ENCODE measurements at places on chromosomes 13 and 19. TPM values are rescaled to one million over a fixed set of nuclear protein-coding genes. Genes with fewer than 3 reads are reported as not detected.

The SLC46A3 gene
- 7.4 TPM for total RNA-seq

DNA sequence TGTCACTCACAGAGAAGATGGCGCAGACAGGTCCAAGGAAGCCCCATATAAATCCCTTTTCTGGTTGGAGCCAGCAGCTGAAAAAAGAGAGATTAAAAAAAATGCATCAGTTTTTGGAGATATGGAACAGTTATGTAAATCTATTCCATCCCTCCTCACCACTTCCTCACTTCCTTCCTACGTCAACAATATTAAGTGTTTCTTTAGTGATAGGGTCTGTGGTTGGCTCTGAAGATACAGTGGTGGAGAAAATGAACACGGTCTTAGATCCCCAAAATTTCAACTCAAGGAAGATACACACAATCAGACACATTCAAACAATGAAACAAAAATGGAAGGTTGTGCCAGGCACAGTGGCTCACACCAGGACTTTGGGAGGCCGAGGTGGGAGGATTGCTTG lies 31.5 kb downstream of the ADGRE2 start:
- DNase-seq: no peak

DNA sequence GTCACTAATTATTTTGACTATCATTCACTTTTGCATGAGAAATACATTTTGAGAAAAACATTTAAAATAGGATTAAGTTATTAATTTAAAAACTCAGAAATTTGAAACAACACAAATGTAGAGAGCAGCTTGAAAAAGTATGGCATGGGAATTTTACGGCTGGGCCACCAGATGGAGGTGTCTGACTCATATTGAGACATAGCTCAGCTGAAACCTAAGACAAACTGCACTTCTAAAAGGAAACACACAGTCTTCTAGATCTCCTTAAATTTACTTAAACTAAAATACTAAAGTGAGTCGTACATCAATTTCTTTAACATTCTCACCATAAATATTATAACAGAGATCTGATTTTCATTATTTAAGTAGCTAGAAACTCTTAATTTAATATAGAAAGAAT lies 41.9 kb upstream of the POSTN start:
- DNase-seq: no peak

DNA sequence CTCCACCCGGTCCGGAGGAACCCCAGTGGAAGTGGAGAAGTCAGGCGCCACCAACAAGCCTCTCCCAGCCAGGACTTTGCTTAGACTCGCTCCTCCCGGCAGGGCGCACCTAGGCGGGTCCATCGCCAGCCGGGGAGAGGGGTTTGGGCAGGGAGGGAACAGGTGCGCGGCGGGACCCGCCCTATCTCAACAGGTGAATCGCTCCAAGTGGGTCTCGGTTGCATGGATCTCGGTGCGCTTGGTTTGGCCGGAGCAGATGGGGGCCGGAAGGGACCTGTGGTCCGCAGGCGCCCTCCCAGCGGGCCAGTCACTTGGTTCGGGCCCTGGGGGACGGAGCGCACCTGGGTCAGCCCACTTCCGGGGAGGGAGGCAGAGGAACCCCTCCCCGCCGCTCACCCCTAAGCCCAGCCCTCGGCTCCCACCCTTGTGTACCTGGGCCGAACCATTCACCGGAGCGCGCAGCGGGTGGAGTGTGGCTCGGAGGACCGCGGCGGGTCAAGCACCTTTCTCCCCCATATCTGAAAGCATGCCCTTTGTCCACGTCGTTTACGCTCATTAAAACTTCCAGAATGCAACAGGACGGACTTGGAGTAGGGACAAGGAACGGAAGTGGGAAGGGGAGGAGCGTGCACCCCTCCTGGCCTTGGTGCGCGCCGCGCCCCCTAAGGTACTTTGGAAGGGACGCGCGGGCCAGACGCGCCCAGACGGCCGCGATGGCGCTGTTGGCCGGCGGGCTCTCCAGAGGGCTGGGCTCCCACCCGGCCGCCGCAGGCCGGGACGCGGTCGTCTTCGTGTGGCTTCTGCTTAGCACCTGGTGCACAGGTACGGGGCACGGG lies at the start of gene LSR:
Gene LSR (plus strand): TSS at position 693 of the 836 bp plus-strand sequence. CDS start 21 bp downstream, at position 714.
- DNase-seq: peak; percentile 81

DNA sequence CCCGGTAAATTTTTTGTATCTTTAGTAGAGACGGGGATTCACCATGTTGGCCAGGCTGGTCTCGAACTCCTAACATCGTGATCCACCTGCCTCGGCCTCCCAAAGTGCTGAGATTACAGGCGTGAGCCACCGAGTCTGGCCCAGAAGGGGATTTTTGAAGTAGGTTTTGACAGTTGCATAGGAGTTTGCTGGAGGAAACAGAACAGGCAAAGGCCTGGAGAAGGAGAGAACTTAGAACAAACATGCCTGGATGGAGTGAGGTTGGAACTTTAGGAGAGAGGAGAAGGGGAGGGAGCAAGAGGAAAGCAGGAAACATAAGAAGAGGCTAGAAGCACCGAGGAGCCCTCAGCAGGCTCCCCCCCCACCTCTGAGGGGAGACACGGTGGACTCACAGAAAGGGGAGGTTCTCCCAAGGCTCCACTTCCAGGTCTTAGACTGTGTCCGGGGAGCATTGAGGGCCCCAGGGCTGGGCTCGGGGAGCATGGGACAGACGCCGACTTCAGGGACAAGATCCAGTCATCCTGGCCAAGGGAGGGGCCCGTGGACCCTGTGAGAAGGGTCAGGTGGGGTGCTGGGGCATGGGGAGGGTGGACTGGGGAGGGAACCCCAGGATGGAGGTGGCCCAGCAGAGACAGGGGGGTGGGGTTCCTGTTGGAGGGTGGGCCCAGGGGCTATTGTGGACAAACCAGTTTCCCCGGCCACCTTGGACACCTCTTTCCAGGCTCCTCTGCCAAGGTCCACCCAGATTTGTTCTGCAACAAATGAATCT lies 1.8 kb upstream of the FBN3 start:
- no peak for DNase-seq

DNA sequence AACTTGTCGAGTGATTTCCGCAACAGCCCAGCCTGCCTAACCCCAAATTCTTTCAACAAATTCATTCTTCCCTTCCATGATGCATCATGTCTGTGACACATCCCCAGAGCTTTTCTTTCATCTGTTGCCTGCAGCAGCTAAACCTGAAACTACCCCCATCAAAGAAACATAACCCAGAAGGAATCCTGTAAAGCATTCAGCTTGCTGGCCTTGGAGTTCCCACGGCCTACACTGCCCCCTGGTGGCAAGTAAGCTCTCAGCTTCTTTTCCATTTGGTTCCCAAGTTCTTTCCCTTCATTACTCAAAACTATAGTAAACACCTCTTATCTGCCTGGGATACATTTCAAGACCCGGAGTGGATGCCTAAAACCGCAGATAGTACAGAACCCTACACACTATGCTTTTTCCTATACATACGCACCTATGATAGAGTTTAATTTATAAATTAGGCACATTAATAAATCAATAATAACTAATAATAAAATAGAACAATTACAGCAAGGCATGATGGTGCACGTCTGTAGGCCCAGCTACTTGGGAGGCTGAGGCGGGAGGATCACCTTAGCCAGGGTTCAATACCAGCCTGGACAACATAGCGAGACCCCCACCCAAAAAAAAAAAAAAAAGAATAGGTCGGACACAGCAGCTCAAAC lies 7.4 kb downstream of the ETHE1 start:
- DNase-seq: peak; percentile 74

- no peak for DNase-seq
These were observed 14.6 kb downstream of the RHPN2 start for GRCh38 chr19:33050110-33050509.

DNA sequence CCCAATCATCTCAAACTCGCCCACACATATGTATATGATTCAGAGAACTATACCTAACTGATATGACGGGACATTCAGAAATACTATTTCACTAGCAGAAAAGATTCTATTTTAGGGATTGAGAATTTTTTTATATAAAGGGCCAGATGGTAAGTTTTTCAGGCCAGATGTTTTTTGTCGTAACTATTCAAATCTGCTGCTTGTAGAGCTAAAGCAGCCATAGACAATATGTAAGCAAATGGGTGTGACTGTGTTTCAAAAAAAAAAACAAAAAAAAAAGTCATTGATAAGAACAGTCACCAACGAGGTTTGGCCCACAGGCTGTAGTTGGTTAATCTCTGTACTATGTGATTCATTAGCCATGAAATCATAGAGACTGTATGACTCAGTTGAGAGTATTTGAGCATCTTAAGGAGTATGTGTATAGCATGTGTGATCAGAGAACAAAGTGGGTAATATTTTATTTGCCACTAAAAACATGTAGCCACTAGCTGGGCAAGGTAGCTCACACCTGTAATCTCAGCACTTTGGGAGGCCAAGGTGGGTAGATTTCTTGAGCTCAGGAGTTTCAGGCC lies 2724.7 kb downstream of the PCDH9 start:
- DNase-seq: no peak

GRCh38 chr13:76820759-76821158 lies 65.4 kb downstream of the KCTD12 start:
- no peak for DNase-seq

- no peak for DNase-seq
These were observed 56.4 kb upstream of the NPAS1 start for GRCh38 chr19:46963093-46963734.

- DNase-seq: no peak
These were observed 177.3 kb downstream of the COL4A1 start for GRCh38 chr13:110129539-110130186.

DNA sequence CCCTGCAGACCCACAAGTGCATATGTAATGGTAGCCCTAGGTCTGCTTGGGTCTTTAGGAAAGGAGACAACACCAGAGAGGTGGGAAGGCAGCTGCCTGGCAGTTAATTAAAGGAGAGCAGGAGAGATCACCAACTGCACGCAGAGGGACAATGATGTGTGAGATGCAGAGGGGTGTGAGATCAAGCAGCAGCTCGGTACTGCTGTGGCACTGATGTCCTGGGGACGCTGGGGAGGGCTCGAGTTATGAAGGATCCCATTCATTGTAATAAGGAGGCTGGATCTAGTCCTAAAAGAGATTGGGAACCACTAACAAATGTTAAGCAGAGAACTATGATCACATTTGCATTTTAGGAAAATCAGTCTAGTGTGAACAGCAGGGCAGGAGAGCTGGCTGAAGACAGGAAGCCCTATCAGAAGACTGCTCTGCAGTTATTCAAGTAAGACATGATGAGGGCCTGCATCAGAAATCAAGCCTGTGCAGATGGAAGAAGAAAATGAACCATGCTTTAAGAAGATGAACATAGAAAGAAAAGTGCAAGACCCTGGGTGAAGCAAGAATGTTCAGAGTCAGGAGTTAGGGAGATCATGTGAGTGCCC lies 80.4 kb downstream of the DLEU7 start:
- no peak for DNase-seq

All from CD4-positive, alpha-beta T cell (primary cell).